ENCODE measurements at places on chromosomes 16 and 17.

GRCh38 chr16:54373534-54374520 is 87.2 kb upstream of the IRX3 start:
- DNase-seq = peak; percentile 72

GRCh38 chr16:56673921-56674320 is 4.3 kb downstream of the MT1H start:
- no peak for DNase-seq

DNA sequence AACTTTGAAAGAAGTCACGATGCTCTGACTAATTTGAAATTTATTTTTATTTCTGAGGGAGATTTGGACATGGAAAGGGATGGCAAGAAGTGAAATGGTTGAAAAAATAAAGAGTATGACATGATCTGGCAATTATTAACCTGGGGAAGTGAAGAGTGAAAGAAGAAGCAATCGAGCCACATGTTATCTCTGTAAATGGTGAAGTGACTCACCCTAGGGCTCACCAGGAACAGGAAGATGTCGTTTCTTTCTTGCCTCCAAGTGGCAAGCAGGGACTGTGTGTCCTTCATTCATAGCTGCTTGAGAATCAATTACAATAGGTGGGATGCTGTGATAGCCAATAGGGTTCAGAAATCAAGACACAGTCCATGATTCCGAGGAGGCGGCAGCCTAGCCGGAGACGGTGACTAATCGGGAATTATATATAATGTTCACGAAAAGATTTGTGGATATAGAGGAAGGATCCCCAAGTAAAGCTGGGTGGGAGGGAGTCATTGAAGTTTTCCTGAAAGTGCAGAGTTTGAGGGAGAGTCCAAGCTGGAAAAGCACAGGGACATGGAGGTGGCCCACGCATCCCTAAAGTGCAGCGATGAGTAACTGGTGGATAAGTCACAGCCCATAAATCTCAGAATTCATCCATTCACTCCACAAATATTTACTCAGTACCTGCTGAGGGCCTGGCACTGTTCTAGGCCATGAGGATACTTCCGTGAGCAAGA is 18.2 kb upstream of the KRT20 start:
- peak; percentile 54 for DNase-seq

DNA sequence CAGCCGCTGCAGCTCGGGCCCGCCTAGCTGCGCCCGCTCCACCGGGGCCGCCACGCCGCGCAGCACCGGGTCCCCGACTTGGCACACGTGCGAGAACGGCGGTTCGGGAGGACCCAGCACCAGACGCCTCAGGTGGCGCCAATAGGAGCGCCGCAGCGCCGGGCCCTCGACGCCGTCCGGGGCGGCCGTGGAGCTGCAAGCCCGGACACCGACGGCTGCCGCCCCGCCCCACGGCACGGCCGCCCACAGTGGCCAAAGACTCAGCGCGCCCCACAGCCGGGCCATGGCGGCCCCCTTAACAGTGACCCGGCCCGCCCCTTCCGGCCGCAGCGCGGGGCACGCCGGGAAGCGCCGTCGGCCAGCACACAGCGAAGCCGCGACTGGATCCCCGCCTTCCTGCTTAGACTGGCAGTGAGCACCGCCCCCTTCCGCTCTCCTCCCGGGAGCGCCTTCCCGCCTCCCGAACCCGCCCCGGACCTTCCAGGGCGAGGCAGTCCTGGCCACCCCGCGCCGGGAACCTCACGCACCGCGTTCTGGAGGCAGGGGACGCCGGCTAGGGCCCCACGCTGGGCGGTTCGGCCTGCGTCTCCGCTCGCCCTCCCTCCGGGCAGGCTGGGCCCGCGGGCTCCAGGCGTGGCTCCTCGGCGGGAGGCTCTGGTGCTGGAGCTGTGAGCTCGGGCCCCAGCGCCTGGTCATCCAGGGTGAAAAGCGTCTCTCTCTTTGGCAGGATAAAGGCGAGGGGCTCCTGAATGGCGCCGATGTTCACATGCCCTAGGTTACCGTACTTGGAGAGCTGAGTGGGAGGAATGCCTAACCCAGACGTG is at the start of gene PDF:
Gene PDF (minus strand): TSS at position 303 of the 824 bp plus-strand sequence. CDS start 18 bp downstream, at position 285.
- peak; percentile 97 for DNase-seq

DNA sequence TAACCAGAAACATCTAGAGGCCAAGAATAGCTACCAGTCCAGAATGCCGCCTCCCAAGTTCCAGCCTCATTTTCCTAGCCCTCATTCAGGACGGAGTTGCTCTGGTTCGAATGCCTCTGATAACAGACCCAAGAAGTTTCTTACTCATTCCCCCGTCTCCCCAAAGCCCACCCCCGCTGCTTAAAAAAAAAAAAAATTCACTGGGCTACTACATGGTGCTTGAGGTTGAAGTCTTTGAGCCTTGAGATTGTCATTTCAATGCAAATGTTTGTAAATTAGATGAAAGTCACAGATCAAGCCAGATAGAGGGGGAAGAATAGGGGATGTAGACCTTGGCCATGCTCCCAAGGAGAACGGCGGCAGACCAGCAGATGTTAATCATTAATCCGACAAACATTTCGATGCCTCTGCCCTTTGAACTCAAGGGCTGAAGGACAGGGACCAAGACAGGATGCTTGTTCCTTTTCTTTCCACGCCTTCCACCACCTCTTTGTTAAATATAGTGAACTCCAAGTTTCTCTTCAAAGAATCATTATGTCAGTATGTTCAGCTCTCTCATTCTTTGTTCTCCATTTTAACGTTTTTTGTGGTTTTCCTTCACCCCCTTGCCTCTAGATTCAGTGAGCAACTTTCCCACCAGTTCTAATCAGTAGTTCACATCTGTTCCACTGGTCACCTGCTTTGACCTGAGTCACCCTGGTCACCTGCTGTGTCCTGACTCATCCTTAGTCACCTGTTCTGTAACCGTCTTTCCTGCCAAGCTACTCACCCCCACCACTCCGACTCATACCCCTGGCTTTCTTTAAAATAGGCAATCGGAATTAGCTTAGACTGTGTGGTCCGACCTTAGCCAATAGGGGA is 190.3 kb downstream of the CPPED1 start:
- no peak for DNase-seq

DNA sequence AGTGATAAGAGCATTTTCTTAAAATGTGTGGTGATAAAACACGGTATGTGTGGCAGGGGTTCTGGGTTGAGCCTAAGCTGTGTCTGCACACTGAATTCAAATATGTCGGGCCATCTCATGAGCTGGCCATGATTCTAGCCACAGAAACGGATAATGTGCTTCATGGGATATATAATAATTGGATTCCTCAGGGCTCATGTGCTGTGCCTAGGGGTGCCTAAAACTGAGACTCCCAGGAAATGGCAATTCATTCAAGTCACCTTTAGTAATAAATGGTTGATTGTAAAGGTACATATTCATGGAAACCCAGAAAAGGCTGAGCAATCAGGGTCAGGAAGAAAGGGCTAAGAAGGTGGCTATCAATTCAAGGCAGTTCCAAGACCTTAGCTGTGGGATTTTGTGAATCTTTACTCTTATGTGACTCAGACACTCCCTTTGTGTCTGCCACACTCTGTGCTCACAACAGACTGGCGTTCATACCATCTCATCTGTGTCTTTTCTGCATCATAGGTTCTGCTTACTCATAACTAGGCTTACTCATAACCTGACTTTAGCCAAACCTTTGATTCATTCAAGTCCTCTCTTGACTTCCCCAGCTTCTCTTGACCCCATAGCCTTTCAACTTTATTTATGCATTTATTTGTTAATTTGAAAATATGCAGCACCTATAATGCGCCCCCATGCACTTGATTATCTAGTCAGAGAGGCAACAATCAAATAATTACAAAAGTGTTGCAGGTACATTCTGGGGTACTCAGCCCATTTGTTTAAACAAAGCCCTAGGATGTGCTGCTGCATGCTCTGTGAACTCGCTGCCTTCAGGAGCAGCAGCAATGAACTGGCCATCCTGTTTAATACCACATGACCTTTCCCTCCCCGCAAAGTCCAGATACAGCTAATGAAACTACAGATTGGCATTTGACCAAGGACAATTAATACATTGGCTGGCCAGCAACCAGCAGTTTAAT is 28.4 kb upstream of the MED13 start:
- peak; percentile 59 for DNase-seq

DNA sequence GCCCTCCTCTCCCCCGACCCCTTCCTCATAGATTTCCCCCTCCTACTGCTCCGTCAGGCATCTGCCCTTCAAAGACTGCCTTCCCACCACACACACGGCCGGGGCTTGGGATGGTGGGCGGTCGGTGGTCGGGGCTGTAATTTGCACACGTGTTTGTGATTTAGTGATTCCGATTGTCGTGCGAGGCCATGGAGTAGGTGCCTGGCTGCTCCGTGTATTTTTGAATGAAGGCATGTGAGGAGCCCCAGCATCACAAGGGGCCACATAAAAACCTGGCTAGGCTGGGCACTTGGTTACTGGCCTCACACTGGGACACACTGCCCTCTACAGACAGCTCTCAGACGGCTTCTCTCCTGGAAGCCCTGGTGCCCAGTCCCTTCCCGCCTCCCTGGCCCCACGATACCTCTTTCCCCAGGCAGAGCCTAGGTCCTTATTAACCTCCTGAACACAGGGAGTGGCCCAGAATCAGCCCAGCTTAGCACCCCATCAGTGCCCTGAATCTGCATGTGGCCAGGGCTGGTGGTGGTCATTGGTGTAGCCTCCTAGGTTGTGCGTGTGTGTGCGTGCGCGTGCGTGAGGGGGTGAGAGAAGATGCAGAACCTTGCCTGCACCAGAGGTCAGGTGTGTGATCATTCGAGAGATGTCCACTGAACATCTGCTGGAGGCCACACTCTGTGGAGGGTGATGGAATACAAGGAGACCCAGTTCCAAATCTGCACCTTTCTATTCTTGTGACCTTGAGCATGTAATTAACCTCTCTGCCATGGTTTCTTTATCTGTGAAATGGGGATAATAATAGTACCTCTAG is 1.3 kb upstream of the SOCS1 start:
- peak; percentile 87 for DNase-seq

- no peak for DNase-seq
Measured at GRCh38 chr17:30343796-30344195, 9.9 kb upstream of the TMIGD1 start.

DNA sequence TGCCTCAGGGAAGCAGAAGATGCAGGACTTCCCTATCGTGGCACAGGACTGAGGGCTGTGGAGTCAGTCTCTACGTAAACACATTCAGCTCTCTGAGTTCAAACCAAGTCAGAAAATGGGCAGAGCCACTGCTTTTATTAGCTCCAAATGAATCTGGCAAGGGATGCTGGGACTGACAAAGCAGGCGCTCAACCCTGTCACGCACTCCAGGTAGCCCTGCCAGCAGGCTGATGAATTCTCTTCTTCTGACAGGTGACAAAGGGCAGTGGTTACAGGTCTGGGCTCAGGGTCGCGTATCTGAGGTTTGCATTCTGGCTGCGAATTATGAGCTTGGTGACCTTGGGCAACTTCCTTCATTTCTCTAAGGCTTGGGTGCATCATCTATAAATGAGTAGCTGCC is 9.4 kb downstream of the RPH3AL start:
- DNase-seq = no peak

DNA sequence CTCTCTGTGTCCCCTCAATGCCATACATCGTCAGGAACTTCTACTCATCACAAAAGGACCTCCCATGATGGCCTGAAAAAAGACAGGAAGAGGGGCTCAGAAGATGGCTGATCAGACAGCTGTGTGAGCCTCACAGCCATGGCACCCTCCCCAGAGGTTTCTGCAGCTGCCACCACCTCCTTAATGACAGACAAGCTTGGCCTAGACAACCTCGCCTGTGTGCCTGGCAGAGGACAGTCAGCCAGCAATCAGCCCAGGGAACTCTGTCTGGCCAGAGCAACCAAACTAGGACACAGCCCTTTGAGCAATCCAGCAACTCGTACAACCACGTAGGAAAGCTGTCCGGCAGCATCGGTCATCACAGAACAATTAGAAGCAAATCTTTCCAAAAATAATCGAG is 54.2 kb upstream of the MED9 start:
- DNase-seq = no peak

Measured in HTR-8/SVneo (cell line).